ENCODE measurements at places on chromosomes 4 and X.
A peak's percentile ranks its signal among the peaks of the same experiment; 100 is the strongest.

DNA sequence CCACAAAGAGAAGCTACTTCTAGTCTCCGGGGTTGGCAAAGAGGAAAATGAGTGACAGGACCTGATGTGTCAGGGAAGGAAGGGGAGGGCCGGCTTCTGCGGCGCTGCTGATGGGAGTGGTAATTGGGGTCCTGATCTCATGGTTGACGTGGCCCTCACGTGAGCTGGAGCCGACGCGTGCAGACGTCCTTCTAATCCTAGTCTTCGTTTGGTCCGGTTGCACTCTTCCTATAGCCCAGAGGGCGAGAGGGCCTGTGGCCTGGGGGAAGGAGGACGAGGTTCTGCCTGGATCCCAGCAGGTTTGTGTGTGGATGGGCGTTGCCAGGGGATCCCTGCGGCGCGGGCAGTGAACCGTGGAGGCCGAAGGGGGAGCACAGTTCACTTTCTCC is at the start of gene ARMCX1:
ARMCX1 (plus strand) TSS at position 186 of the 389 bp plus-strand sequence. CDS start 2,384 bp downstream, outside the sequence.
- no peaks in the 10 kb centered on the region for H3K27me3 ChIP-seq
- H3K4me1 ChIP-seq: no peaks in the 10 kb centered on the region
- peak; percentile 87 for DNase-seq
- peak within 1 kb of the TSS; percentile 78 for H3K4me3 ChIP-seq
- peak within 1 kb of the TSS; percentile 93 for H3K27ac ChIP-seq

DNA sequence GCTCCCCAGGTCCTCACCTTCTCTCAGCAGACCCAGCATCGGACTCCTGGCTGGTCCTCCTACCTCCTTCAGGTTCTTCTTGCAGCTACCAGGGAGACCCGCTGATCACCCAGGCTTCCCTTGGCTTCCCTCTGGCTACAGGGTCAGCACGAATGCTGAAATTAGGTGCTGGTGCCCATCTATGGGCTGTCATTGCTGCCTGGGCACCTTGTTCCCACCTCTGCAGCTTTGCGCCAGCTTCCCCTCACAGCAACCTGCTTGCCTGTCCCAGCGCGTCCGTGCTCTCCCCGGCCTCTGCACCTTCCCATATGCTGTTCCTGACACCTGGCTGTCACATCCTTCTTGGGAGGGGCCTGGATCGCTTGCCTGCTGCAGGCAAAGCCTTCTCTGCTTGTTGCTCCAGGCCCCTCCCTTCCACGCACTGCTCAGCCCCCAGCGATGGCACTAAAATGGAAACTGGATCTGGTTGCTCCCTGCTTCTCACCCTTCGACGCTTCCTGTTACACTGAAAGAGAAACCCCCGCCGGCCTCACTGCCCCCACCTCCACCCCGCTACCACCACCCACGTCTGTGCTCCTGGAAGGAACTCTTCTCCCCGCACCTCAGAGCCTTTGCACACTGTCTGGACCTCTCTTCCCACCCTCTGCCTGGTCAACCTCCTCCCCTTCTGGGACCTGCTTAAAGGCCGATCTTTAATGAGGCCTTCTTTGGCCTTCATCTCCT is 22.2 kb downstream of the C4orf50 start:
- no peak overlapping the region for H3K4me3 ChIP-seq
- H3K27ac ChIP-seq: no peak overlapping the region
- H3K4me1 ChIP-seq: no peaks in the 10 kb centered on the region

- H3K36me3 ChIP-seq: no peaks in the 10 kb centered on the region
- no peak overlapping the region for H3K4me3 ChIP-seq
- DNase-seq: no peak
- no peaks in the 10 kb centered on the region for H3K27me3 ChIP-seq
Measured at GRCh38 chrX:46601283-46601682, 27.7 kb downstream of the CHST7 start.

- peaks cover 10% of the 10 kb centered on the region for H3K4me1 ChIP-seq
- peak overlapping the region; percentile 48 for H3K27ac ChIP-seq
- no peaks in the 10 kb centered on the region for H3K27me3 ChIP-seq
- DNase-seq: peak; percentile 83
- H3K36me3 ChIP-seq: no peaks in the 10 kb centered on the region
- no peak overlapping the region for H3K4me3 ChIP-seq
Measured at GRCh38 chr4:8330821-8331574, 61.4 kb downstream of the HTRA3 start.

DNA sequence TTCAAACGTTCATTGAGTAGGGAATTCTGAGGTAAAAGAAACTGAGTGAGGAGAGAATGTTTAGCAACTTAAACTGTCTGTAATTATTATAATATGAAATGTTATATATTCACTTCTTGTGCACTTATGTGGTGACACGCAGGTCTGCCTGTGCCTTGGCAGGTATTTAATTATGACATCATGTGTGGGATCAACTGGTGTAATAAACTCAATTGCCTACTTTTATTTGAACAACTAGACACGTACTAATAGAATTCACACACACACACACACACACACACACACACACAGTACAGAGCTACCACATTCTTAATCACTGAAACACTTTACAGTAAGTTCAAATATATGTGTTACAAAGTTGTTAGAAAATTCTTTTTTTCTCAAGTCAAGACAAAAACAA is 20.7 kb upstream of the SLC25A31 start:
- H3K27me3 ChIP-seq: no peaks in the 10 kb centered on the region
- H3K36me3 ChIP-seq: peaks cover 19% of the 10 kb centered on the region
- no peaks in the 10 kb centered on the region for H3K4me1 ChIP-seq
- H3K4me3 ChIP-seq: no peak overlapping the region
- H3K27ac ChIP-seq: no peak overlapping the region
